Left ventricle myocardium inferior (tissue), 1 donor: ENCODE measurements at places on chromosomes 4 and X. TPM values are rescaled to one million over a fixed set of nuclear protein-coding genes. Genes with fewer than 3 reads are reported as not detected.

- DNase-seq: no peak
Measured at GRCh38 chr4:183424109-183424744, 20.2 kb upstream of the CDKN2AIP start.

NDUFC1 gene
- total RNA-seq: 222 TPM

LRRC66 gene
- 0.25 TPM for total RNA-seq

- DNase-seq: no peak
Measured at GRCh38 chr4:108763226-108763593, 357 bp upstream of the ETNPPL start.

PITX2 gene
- not detected for total RNA-seq

TLL1 gene
- total RNA-seq: 1.0 TPM

- no peak for DNase-seq
Measured at GRCh38 chrX:108399418-108400165, 38.6 kb downstream of the COL4A6 start.

DNA sequence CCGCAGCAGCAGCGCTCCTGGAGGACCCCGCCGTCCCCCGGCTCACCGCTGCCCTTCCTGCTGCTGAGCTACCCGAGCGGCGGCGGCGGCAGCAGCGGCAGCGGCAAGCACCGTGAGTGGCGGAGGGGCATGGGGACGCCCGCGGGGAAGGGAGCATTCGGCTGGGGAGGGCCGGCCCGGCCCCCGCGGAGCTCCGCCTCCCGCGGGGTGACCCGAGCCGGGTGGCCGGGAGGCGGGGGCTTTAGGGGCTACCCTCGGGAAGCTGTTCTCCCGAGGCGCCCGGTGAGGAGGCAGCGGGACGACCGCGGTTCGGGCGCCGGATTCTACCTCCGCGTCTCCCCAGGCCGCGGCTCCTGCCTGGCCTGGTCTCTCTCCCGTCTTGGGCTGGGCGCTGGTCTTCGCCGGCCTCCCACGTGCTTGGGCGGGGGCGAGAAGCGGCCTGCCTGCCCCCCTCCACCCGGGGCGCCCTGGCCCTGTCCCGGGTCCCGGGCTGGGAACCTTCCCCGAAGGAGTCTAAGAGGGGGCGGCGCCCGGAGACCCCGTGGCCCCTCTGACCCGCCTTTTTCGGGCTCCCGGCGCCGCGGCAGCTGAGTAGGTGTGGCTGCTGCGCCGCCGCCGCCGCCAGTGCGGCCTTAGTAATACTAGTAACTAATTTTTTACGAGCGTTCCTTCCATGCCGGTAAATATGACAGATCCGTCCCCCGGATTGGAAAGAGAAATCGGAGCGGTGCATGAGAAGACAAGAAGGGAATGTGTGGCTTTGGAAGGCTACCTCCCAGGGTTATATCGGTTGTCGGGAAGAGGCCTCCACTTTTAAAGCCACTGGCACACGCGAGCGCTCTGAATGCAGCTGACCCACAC is 16.4 kb upstream of the RUFY3 start:
- peak; percentile 77 for DNase-seq

CPEB2 gene
- 23.3 TPM for total RNA-seq

GRCh38 chr4:90060039-90060438 is 67.2 kb upstream of the CCSER1 start:
- DNase-seq: no peak

PABPC1L2A gene
- not detected for total RNA-seq

EMD gene
- total RNA-seq: 55.6 TPM

SLC26A1 gene
- not detected for total RNA-seq

DNA sequence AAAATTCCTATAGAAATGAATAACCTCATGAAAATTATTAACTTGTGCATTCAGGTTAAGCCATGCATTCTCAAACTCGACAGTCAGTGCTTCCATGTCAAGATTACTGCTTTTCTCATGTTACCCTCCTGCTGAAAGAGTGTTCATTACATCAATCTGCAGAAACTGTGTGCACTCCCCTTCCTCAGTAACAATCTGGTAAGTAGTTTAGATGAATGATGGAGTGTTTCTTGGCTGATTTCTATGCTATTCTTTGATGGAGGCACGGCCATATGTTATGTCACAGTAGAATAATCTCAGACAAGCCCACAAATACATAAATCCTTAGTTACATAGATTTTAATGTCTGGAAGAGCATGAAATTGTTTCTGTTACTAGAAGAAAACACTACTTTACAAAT is 193.3 kb upstream of the FAM47A start:
- no peak for DNase-seq

- DNase-seq: no peak
Measured at GRCh38 chr4:37431417-37431743, 186.8 kb downstream of the NWD2 start.

ASB9 gene
- 1.3 TPM for total RNA-seq

RAB39B gene
- total RNA-seq: 0.11 TPM

DNA sequence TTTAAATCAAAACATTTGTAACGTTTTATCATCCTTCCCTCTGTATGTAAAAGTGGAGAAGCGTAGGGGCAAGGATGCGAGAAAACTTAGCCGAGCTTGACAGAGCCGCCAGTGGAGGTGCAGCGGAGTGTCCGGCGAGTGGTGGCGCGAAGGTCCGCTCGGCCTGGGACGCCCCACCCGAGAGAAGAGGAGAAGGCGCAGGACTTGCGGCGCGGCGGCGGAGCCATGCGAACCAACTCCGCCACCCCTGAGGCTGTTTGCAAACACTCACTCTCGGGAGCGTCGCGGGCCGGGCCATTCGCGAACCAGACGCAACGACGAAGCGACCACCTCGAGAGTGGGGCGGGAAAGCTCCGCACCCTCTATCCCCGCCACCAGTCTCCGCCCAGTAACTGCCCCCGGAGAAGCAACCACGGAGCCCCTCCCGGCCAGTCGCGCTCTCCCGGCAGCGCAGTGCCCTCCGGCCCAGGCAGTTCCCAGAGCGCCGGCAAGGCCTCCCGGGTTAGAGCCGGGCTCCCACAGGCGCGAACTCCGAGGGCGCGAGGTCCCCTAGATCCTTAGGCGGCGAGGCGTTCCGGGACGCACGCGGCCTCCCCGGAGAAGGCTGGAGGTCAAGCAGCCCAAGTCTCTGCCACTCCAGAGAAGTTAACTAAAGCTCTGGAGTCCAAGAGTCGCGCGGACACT is 2.3 kb upstream of the MAB21L2 start:
- DNase-seq: peak; percentile 21

DNA sequence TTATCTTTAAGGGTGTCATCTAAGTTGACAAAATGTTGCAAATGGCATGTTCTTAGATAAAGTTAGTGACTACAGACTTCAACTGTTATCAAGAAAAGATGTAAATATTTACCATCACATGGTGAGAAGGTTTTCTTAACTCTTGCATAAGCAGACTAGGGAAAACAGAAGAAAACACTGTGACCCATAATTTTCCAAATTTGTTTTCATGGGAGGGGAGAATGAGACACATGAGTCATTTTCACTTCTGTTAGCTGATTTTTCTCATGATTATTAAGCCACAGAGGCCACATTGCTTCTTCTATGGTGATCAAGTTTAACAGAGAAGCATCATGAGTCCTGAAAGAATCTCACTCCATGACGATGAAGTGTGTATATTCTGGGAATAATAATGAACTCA is 30.2 kb upstream of the SYTL5 start:
- DNase-seq: no peak

DNAAF6 gene
- not detected for total RNA-seq

DNA sequence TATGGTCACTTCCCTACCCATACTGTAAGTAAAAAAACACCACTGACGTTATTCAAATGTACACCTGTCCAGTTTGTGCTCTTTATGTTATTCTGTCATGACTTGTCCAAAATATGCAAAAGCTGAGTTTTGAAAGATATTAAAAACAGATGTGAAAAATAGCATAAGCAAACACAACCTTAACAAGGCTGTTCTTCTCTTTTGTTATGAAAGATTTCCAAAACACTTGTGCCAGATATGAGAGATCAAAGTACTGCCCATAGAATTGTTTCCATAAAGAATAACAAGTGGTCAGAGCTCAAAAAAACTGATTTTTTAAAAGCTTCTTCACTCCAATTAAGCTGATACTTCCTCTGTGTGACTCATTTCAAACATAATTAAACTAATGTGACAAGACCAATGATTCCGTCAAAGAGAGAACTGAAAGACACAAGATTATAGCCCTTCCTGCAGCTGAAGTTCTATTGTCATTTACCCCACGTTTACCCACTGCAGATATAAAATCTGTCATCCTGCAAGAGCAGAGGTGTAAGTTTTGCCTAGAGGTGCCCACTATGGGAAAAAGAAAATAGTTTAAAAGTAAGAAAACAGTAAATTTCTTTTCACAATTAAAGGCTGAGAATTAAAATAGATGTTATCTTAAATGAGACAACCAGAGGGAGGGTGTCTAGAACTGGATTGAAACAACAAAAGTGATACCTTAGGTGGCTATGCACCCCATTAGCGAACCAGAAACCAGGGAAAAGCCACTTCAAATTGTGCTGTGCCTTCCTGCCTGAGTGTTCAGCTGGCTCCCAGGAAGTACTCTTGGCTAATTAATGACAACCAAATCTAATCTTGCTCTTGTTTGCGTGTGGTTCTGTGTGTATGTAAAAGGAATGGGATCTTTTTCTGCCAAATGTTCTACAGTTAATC is 30.1 kb downstream of the RASSF6 start:
- no peak for DNase-seq

DAPP1 gene
- total RNA-seq: 0.74 TPM

DNA sequence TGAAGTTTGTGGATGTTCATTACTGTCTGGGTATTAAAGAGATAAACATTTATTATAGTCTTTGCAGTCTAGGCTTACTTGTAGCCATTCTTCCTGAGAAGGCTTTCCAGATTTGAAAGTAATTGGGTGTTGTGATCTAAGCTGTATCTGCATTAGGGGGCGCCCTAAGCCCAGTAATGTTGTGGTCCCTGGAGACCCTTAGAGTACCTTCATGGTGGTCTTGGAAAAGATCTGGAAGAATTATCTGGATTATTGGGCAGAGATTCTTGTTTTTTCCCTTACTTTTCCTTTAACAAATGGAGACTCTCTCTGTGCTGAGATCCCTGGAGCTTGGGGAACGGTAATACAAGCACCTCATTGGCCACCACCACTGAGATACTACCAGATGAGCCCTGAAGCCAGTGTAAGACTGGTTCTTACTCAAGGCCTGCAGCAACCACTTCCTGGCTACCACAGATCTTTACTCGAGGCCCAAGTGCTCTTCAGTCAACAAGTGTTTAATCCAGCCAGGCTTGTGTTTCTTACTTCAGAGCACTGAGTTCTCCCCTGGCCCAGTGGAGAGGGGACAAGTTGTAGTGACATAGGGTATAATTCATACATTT is 63.1 kb downstream of the RTL3 start:
- no peak for DNase-seq

DNA sequence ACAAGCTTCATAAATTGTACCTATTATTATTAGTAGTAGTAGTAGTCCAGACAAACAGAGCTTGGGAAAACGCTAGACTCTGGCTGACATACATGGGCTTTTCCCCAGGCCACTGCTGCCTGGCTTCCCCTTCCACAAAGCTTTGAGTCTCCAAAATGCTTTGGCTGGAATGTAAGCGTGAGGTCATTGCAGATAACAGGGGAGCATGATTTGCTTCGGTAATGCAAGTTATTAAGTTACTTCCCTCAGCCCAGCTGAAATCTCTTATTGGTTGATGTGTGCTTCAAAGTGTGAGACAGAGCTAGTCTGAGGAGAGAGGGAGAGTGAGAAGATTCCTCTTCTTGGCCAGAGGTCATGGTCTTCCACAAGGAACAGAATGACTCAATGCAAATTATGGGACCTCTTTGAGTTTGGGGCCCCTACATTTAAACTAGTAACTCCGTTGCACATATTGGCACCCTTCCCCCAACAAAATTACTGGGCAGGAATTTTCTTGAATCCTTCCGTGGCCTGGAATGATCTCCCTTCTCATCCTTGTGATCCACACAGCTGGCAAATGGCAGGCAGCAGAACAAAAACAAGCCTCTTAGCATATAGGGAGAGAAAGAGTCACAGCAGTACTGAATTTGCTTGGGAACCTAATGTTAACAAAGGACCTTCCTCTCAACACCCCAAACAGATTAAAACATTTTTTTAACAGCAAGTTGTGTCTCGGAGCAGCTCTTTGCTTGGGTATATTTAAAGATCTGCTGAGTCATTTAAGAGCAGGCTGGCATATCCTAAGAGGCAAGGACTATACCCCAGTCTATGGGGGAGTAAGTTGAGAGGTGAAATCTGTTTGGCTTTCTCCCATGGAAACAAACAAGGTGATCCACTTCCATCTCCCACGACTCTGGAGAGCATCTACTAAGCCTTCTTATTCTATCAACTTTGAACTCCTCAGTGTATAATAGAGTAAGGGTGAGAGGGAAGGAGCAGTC is 19.9 kb downstream of the AR start:
- peak; percentile 16 for DNase-seq

DNA sequence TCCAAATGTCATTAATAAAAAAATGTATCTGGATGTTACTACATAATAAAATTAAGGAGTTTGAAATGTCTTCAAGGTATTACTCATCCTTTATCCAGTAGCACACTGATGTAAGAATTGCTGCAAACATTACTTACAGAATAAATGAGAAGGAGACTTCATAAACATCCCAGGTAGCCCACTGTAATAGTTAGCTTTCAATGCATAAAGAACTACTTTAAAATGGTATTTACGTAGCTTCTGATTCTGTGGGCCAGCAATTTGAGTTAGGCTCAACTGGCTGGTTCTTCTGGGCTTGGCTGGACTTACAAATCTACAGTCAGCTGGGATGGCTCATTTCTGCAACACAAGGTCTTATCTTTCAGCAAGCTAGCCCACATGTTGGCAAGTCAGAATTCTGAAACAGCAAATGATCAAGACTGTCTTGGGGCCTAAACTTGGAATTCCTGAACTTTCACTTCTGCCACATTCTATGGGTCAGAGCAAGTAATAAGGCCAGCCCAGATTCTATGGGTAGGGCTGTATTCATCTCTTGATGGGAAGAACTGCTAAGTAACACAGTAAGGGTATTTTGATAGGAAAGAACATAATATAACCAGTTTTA is 522.5 kb downstream of the IQCM start:
- DNase-seq: no peak

- no peak for DNase-seq
Measured at GRCh38 chr4:162221148-162221547, 57.3 kb upstream of the FSTL5 start.

GRCh38 chr4:16056681-16057385 is 27.0 kb downstream of the PROM1 start:
- no peak for DNase-seq

GRCh38 chr4:140004922-140005627 is 148.9 kb downstream of the MAML3 start:
- no peak for DNase-seq

DNA sequence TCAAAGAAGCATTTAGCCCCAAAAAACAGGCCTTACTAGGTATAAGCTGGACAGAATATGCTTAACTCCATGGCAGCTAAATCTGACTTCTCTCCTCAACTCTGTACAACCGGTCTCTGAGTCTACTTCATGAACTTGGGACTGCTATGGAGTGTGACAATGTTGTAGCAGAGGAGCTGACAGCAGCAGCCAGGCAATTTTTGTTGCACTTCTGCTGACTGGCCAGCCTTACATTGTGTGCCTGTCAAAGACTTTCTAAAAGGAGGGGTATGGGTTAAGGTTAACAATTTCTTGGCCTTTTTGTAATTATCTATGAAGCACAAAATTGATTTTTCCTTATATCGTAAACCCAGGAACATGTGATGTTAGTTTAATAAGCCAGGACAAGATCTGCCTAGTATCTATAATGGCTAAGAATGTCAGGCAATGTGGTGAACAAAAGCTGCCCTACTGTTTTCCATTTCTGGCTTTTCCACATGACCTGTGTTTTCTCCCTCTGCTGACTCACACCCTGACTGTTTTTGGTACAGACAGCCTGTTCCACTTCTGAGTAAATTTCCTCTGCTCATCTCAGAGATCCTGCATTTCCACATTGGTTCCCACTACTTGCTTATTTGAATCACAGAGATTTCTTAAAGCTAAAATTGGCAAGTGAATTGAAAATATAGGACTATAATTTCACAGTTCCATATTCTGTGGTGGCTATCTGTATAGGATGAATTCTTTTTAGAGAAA is 9.3 kb downstream of the NOX1 start:
- DNase-seq: no peak
